ENCODE measurements at places on chromosomes 2 and 18.

DNA sequence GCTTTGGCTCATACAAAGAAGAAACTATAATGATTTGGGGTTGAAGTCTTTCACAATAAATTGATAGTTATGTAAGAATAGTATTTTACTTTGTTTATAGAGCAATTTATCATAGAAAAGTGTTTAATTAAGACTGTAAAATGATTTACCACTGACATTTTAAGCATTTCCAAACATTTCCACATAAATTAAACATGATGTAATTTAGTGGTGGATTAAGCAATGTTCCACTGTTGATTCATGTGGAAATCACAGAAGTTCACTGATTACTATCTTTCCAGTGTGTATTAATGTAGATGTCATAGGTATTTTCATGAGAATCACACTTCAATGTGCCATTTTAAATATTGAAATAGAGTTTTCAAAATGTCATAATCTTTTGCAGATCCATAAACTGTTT is 40.1 kb upstream of the GRB14 start:
- DNase-seq = no peak

DNA sequence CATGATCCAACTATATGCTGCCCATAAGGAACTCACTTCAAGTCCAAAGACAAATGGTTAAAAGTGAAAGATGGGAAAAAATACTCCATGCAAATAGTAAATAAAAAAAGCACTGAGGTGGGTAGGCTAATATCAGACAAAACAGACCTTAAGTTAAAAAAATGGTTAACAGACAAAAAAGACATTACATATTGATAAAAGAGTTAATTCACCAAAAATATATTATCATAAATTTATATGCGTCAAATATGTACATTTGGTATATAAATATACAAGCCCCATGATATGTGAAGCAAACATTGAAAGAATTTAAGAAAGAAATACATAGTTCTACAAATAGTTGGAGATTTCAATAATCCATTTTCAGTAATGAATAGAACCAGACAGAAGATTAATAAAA is 31.0 kb downstream of the ROCK1 start:
- DNase-seq = no peak

GRCh38 chr2:228768818-228769217 is 502.3 kb downstream of the PID1 start:
- DNase-seq = no peak

- no peak for DNase-seq
Measured at GRCh38 chr18:68676913-68677312, 38.0 kb downstream of the TMX3 start.

- no peak for DNase-seq
Measured at GRCh38 chr2:159497256-159497655, 119.1 kb downstream of the BAZ2B start.

DNA sequence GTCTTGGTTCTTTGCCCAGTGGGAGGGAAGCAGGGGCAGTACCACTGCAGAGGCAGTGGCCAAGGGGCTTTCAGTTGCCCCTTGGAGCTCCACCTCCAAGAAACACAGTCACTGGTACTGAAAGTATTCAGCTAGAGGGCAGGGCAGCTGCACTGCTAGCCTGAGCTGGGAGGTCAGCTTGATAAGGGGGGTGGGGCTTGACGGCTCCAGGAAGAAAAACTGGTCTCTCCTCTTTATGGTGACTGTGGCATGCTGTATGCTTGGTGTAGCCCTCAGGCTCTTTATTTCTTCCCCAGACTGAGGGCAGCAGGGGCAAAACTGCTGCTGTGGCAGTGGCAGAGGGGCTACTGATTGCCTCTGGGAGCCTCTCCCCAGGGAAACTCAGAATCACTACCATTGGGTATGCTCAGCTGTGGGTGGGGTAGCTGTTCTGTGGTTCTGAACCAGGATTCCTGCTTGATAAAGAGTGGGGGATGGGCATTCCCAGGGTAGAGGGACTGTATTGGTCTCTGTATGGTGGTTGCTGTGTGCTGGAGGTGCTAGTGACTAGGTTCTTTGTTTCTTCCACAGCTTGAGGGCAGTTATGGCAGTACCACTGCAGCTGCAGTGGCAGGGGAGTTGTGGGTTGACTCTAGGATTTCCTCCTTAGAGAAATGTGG is 134.6 kb upstream of the SCN7A start:
- DNase-seq = no peak

GRCh38 chr2:4420032-4420431 is 716.7 kb downstream of the DCDC2C start:
- no peak for DNase-seq

GRCh38 chr2:118627156-118627555 is 220.3 kb downstream of the EN1 start:
- DNase-seq = no peak

DNA sequence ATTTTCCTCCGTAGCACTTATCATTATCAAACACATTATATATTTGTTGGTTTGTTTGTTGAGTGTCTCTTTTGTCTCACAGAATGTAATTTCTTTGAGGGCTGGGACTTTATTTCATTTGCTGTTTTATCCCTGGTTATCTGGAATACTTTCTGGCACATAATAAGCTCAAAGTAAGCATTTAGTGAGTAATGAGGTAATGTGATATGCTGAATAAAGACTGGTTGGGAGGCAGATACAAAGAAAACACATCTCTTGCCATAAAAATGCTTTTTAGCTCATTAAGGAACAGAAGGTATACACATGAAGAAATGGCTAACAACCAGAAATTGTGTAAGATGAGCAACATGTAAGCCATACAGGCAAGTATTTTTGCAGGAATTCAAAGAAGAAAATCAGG is 1411.8 kb downstream of the LRP1B start:
- no peak for DNase-seq

GRCh38 chr2:231290321-231291015 is 92.0 kb downstream of the ARMC9 start:
- no peak for DNase-seq

DNA sequence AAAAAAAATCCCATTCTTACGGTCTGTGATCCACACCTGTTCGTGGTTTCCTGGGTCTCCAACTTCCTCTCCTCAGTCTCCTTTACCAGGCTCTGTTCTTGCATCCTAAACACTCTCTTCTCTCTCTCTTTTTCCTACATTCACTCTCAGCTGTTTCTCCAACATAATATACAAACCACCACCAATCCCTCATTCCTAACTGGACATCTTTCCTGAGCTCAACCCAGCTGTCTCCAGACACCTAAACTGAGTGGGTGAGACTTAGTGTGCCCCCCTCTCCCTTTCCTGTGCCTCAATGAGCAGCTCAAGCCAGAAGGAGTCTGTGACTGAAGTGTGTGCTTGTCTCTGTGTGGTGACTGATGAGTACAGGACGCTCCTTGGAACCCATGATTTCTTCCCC is 59.4 kb downstream of the LIPG start:
- DNase-seq = no peak

DNA sequence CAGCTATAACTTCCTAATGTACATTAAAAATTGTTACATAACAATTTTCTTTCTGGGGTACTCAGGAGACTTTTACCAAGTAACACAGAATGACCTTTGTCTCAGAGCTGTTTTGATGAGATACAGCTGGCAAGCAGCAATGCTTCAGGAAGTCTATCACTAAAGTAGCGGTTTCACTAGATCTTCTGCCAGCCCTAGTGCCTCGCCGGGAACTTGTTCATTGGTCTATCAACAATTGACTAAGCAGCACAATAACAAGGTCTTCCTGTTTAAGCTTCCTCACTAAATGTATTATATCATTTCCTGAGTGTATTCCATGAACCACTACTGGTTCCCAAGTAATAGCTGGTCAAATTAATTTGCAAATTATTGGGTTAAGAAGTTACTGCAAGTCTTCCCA is 69.2 kb downstream of the TRIP12 start:
- DNase-seq = peak; percentile 22

DNA sequence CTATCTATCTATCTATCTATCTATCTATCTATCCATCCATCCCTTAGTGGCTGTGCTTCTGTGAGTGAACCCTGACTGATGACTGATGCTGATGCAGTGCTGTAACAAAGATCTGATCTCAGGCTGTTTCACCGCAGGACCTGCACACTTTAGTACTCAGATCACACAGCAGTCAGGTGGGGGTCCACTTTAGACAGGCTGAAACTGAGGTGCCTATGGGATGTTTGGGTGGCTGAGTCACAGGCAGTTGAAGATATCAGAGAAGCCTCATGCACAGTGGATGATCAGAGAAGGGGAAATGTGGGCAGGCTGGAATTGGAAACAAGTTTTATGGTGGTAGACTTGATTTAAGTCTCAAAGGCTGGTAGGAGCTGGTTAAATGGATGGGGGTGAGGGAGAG is 156.4 kb downstream of the INSIG2 start:
- DNase-seq = no peak

- DNase-seq = no peak
Measured at GRCh38 chr18:23380001-23380550, 73.0 kb upstream of the RIOK3 start.

- DNase-seq = no peak
Measured at GRCh38 chr2:145095641-145096435, 575.9 kb upstream of the ZEB2 start.

DNA sequence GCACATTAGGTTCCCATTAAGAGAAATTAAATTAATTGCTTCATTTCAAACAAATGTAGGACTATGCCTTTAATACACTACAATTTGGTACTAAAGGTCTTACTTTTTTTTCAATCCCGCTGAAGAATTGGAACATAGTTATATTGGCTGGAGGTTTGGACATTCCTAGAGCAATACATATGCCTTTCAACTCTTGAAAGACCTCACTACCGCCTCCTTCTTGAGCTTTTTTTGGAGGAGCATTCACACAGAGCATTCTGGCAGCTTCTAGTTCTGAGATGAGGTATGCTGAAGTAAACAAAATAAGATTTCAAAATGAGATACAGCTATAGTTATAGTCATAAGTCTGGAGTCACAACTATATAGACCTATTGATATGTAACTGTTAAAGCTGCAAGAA is 10.9 kb downstream of the FAM98A start:
- DNase-seq = no peak

DNA sequence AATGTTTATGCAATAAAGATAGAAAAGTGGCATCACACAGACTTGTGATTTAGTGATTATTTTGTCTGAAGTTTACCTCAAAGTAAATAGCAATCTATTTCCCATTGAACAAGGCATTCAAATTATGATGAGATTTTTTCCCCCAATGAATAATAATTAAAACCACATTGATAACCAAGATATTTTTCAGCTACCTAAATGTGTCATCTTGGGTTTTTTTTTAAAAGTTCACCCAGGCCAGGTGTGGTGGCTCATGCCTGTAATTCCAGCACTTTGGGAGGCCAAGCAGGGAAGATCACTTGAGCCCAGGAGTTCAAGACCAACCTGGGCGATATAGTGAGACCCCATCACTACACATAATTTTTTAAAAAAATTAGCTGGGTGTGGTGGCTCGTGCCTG is 27.0 kb downstream of the MYOM1 start:
- DNase-seq = no peak

GRCh38 chr2:217671871-217672270 is 330.9 kb downstream of the TNS1 start:
- DNase-seq = no peak
